Thyroid gland (tissue), 4 donors: ENCODE measurements at places on chromosomes 3 and 15.

DNA sequence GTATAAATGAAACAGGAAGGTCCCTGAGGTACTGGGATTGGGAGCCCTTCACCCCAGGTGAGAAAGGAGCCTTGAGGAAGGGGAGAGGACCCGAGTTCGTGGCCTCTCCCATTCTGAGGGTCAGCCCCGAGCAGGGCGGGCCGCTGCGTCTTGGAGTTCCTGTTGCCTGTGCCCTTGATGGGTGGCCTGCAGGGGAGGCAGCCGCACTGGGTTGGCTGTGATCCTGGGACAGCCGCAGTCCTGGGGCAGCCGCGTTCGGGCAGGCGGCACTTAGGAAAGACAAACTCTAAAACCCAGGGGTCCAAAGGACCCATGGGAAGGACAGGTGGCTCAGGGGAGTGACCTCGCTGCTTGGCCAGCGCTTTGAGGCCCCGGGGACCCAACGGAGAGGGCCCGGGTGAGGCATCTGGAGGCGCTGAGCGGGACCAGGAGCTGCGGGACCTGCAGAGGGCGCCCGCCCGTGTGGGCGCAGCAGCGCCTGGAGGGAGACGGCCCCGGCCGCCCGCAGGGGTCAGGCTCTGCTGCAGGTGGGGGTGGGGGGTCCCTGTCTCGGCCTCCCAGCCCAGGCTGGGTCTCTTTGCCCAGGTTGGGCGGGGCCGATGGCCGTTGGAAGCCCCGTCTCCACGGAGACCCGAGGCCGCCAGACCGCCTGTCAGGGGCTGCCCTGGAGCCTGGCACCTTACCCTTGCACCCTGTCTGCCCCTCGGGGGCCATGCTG is 65.1 kb downstream of the HMCES start:
- DNase-seq = peak; percentile 24

GRCh38 chr3:29312960-29313452 is 32.1 kb downstream of the RBMS3 start:
- DNase-seq = no peak

GRCh38 chr15:90037511-90037860 is 36.4 kb downstream of the ZNF710 start:
- DNase-seq = no peak

- no peak for DNase-seq
Measured at GRCh38 chr3:152267831-152268554, 736 bp upstream of the MBNL1 start.

- no peak for DNase-seq
Measured at GRCh38 chr3:107925851-107926250, 165.0 kb downstream of the CD47 start.
